ENCODE measurements at places on chromosomes 5 and 9.

GRCh38 chr5:166324372-166324771 lies 1967.1 kb upstream of the WWC1 start:
- DNase-seq = no peak

- DNase-seq = no peak
These were observed 193.7 kb upstream of the NREP start for GRCh38 chr5:111950660-111951059.

DNA sequence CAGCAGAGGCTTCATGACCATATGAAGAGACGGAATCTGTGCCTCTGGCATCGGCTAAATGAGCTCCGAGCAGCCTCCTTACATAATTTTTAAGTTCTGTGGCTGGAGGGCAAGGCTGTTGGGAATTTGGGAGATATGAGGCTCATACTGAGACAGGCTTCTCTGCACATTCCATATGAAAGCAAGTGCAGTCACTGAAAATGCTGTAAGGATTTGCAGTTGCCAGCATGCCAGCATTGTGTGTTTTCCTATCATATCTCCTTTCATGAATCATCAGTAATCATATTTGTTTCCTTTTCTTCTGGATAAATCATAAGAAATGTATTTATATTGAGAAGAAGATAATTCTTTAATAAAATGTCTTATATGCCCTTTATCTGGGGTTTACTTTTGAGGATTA lies 775.4 kb downstream of the SEMA5A start:
- DNase-seq = no peak

DNA sequence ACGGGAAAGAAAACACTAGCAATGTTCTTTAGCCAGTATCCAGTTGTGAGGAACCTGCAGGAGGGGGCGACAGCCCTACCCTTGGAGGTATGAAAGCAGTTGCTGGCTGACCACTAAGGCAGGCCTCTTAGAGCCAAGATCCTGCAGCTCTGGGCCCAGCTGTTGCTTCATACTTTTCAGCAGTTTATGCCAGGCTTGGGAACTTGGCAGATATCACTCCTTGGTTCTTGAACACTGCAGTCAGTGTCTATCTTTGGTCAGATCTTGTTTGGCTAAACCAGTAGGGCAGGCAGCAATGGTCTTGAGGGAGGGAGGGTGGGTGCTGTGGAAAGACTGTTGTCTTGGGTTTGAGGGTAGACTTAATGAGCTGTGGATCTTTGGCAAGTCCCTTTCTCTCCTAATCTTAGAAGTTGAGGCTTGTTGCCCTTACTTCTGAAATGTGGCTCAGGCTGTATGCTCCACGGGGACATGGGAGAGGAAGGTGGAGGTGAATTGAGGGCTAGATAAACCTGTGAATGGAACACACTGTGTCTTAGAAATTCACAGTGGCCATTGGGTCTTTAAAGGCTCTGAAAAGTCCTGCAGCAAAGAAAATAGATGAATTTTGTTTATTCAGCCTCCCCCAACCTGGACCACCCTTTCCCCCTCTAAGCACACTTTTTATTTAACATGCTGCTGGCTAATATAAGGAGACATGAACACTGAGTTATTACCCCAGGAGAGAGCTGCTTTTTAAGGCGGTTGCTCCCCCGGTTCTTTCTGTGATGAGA lies 37.5 kb downstream of the ZNF618 start:
- DNase-seq = no peak

GRCh38 chr9:22138956-22139660 lies 130.0 kb upstream of the CDKN2B start:
- DNase-seq = no peak

DNA sequence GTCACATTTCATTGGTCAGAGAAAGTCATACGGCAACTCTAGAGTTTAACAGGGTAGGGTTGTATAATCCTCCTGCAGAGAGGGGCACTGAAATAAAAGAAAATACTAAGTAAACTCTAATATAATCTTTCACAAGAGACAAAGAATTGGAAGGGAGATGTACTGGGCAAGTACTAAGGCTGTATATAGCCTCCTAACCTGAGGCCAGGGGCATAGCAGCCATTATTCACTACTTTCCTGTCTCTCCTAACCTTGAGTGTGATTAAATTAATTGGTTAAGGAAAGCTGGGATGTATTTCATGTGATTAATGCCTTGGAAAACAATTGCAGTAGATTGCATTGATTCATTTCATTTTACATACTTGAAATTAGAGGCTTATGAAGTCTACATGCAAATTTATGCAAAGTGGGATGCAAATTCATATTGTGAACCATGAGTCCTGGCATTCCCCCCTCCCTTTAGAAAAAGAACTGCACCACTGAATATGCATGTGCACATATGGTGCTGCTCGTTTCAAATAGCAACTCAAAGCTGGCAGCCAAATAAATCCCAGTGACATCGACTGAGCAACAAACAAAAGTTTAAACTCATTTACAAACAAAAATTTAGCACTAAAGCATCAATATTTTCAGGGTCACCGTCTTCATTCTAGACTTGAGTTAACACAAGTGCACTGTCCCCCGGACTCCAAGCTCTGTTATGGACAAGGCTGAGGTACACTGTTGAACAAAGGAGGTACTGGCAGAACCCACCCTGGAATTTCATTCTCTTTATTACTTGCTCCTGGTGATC lies 70.0 kb downstream of the DMAC1 start:
- DNase-seq = no peak

GRCh38 chr9:38047301-38048251 lies 21.5 kb downstream of the SHB start:
- DNase-seq = no peak

GRCh38 chr5:125056671-125057485 lies 310.4 kb upstream of the ZNF608 start:
- no peak for DNase-seq

DNA sequence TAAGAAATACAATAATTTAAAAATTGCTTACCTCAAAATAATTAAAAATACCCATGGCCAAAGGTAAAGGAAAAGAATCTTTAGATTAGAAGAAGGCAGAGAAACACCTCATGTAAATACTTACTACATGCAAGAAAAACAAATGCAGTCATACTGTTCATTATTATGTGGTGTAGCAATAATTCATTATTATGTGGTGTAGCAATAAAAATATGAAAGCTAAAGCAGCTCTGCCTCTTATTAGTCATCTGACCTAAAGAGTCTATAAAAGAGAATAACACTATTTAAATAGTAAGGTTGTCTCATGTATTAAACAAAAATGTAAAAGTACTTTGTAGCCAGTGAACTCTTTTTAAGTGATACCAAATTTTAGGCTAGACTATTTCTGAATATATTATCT lies 6.6 kb downstream of the DTWD2 start:
- DNase-seq = no peak

DNA sequence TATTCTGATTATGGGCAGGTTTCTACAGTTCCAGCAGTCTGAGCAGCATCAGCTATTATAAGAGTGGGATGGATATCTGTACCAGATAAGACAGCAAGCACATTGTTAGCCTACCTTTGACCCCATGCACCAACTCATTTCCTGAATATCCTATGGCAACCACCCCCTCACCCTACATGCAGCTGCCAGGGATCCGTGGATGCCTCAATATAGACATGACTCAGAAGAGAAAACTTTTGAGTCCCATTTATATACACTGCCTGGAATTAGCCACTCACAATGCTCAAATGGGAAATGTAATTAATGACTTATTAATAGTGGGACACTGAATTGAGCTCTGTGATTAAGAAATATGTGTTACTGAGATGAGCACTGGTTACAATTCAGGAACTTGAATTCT lies 124.4 kb downstream of the SSBP2 start:
- no peak for DNase-seq

DNA sequence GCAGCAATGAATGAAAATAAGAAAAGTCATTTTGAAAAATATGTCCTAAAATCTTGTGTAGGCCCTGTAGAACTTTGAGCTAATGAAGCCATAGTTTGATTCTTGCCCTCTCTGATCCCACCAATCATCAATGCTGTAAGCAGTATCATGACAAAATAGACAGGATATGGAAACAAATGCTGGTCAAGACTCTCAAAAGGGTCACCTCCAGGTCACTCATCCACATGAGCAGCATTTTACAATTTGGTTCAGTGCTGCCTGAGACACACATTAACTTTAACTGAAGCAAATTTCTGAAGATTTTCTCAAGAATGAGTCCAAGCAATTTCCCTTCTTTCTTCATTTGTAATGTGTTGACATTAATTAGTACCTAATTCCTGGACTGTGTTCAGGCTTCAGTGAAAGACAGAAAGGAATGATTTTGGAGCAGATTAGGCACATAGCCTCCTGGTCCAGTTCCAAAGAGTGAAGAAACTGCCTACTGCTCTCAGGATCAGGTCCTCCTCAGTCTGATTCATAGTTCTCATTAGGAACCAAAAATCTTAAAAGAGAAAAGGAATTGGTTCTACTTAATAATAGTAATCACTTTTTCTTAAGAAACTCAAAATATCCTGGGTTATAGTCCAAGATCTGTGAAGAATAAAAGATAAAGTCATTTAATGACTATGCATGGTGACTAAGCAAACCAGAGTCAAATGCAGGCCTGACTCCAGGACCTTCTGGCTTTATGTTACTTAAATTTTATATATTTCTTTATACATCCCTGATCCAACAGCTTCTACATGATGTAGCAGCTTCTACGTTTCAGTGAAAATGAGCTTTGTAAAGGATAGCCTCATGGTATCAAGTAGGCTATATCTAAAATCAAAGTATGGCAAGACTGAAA lies 192.1 kb upstream of the RGMB start:
- no peak for DNase-seq

- DNase-seq = no peak
These were observed 232.1 kb upstream of the PIK3R1 start for GRCh38 chr5:67983251-67984110.

Data from left renal pelvis (tissue), 4 donors.